Activated CD4-positive, alpha-beta T cell treated with anti-CD3 and anti-CD28 coated beads, Interleukin-2, amount 50 U/mL, for 16 hours (primary cell): ENCODE measurements at places on chromosomes 2 and 18.

GRCh38 chr2:30948130-30948529 is 140.9 kb upstream of the CAPN13 start:
- no peak for DNase-seq

DNA sequence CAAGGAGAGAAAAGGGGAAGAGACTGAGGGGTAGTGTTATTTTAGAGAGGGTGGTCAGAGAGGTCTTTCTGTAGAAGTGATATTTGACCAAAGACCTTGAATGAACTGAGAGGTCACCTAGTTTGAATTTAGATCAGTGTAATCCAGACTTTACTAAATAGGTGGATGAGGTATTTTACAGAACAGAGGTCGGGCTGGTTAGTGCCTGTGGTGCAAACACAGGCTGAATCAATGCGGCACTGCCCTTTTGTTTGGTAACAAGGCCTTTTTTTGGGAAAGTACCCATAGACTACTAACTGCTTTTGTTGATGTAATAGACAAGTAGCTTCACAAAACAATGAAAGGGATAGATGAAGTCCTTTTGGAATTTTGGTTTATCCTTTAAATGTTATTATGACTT is 15.9 kb downstream of the RAPGEF4 start:
- no peak for DNase-seq

DNA sequence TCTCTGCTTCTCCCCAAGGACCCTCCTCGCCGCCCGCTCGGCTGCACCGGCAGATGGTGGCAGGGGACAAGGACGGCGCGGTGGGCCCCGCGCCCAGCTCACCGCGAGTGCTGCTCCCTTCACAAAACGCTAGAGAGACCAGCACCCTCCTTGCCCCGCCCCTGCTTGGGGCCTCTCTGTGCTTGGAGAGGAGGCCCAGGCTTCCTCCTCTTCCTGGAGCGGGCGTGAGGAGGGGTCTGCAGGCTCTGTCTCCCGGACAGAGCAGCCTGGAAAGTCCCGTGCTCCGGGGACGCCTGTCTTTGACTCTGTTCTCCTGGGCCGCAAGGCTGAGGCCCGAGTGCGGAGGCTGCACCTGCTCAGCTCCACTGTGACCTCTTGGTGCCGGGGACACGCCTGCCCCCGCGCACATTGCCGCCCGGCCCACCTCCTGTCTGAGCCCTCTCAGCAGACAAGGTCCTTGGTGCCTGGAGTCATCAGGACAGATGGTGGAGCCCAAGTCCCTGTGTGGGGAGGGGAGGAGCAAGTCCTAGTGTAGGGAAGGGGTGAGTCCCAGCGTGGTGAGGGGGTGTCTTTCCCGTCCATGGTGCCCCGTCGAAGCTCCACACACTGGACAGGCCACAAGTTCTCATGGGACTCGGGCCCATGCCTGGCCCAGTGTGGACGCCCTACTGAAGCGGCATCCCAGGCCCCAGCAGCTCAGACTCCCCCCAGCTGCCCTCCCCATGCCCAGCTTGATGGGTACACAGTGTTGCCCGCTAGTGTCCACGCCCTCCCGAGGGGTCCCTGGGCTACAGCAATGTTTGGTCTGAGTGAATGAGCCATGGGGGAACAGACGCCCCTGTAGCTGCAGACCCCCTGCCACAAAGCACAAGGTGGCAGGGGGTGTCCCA is 33.8 kb downstream of the RTP5 start:
- DNase-seq: no peak

DNA sequence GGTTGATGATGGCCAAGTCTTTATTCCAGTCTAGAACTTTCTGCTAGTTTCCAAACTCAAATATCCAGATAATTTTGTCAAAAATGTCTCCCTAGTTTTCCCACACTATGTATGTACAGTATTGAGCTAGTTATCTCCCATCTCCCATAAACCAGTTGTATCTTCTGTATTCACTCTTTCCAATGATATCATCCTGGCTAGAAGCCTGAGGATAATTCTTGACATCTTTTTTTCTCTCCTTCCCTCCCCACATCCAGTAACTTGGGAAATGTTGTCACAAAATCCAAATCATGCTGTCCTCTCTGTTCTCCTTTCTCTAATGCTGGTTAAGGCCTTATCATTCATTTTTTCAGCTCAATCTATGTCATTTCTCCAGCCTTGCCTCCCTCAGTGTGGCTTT is 553.8 kb upstream of the FANCL start:
- DNase-seq: no peak

GRCh38 chr18:23900994-23901393 is 113.6 kb upstream of the TTC39C start:
- no peak for DNase-seq

- DNase-seq: no peak
Measured at GRCh38 chr18:57806978-57807285, 3.8 kb upstream of the ATP8B1 start.

DNA sequence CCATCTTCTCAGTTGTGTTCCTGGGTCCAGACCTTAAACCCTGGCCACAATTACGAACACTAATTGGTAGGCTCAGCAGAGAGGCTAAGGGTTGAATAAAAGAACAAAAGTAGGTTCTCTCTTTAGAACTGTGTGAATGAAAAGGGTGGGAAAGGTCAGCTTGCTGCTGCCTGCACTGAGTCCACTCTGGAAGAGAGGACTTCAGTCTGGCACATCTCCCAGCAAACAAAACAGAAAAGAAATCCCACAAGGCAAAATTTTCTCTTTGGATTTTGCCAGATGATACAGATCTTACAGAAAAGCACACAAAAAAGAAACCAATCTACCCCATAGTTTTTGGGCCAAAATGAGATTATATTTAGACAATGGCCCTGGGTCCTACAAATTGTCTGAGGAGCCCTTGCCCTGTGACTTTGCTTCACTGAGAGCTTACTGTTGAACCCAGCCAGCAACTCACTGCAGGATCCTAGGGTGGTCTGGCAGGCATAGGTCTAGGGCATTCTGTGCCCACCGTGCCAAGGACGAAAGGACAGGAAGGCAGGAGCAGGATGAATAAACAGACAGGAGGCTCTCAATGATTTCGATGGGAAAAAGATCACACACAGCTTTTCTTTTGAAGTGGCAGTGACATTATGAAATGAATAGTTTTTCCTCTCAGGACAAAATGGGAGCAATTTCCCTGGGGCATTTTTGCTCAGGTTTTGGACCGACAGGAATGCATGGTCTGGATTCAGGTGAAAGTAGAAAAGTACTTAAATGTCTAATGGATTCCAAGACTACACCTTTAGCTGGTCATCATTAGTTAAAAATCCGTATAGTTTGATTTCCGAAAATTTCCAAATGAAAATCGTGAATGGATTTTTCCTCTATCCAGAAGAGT is 68.4 kb upstream of the STAM2 start:
- DNase-seq: no peak

GRCh38 chr2:101697124-101698013 is at the start of gene MAP4K4:
Gene MAP4K4 (plus strand): TSS chr2:101697707. CDS start chr2:101698081, 374 bp downstream.
- peak; percentile 83 for DNase-seq

- no peak for DNase-seq
Measured at GRCh38 chr2:14615121-14615520, 17.4 kb upstream of the LRATD1 start.

DNA sequence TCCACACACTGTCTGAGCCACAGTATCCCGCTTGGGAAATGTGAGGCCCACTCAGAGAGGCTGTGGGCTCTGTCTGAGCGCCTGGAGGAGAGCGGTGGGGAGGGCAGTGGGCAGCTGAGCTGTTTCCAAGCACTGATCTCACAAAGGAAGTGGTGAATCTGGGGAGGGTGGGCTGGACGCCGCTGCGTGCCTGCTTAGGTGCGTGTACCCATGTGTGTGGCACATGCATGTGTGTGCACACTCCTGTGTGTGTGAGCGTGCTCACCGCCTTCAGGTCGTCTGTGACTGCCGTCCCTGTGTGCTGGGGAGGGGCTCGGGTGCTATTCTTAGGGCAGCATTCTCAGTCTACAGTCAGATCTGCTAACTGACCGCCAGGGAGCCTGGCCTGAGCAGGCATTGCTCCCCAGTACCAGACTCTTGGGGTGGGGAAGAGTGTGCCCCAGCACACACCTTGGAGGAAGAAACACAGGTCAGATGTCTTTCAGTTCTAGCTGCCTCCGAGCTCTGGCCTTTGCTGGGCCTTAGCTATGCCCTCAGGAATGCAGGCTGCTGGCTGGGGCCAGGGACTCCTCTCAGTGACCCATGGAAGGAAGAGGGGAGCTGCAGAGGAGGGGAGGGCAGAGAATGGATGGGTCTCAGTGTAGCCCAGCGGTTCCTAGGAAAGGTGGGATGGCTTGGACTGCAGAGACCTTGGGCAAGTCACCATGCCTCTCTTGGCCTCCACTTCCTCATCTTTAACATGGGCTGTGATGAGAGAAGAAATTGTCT is 31.4 kb downstream of the KCNIP3 start:
- no peak for DNase-seq

DNA sequence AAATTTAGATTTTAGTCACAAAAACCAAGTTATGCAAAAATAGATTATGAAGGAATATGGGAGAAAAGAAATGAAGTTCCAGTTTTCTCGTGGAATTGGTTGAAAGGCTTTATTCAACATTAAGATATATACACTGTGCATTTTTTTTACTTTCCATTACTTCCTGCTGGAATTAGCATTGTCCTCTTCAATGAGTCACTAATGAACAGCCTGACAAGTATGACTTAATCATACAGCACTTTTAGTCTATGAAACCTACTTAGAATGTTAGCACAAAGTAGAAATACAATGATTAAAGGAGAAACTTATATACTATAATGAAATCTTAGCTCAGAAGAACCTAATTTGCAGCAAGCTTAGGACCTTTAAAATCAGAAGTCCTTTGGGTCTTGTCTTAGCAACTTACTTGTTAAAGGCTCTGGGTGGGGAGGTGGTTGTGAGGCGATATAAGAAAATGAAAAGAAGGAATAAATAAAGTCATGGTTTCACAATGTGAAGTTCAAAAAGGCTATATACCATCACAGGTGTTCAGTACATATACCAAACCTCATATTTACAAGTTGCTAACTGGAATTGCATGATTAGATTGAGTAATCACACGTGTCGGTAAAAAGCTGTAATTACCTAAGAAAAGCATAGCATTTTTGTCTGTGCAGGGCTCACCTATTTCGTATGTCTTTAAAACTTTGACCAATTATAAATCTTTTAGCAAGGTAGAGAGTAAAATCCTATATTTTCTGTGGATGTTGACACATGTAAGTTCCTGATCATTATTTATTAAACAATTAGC is 236.8 kb downstream of the CAMKMT start:
- DNase-seq: no peak

DNA sequence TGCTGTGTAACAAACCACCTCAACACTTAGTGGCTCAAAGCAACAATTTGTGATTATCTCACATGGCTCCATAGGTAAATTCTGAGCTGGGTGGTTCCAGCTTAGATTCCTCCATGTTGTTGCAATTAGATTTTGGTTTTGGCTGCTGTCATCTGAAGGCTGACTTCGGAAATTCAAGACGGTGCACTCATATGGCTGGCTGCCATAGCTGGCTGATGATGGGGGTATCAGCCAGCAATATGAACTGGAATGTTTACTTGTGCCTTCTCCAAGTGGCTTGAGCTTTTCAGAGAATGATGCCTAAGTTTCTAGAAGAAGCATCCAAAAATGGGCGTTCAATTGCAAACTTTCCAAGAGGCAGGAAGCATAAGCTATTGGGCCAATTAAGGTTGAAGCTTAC is 213.1 kb downstream of the GCA start:
- no peak for DNase-seq

GRCh38 chr18:57210107-57210715 is 63.3 kb downstream of the BOD1L2 start:
- no peak for DNase-seq

- DNase-seq: no peak
Measured at GRCh38 chr2:73176205-73176880, 26.0 kb upstream of the NOTO start.

DNA sequence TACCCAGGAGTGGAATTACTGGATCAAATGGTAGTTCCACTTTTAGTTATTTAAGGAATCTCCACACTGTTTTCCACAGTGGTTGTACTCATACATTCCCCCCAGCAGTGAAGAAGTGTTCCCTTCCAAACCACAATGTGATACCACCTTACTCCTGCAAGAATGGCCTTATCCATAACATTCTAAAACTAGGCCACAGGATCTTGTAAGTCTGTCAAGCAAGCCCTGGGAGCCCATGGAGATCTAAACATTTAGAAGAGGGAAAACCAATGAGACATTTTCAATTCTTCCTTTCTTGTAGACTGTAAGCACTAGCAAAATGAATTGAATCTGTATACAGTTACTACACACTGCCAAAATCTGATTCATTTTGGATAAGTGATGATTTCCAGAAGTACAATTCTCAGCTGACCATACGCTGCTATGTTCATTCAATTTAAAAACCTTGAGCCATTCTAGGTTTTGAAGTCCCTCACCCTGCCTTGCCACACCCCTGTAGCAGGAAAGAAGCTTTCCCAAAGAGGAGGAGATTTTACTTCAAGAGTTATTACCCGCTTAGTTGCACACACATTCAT is 149.1 kb downstream of the SLC8A1 start:
- no peak for DNase-seq

DNA sequence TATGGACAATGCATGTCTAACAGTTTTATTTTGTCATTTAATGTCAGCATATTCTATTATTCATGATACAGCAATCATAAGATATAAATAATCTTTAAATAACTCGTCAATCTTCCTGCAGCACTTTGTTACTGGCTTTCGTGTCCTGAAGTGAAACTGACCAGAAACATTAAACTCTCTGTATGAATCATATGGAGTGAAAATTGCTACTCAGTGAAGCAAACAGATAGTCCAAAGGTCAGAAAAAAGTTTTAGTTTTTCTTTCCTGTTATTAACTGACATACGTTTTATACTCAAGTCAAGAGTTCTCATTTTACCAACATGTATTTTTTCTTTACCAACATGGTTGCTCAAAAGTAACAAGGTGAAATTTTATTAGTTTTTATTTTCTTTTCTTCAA is 106.8 kb upstream of the GALNT5 start:
- DNase-seq: peak; percentile 2
